ENCODE measurements at places on chromosomes 7 and 10. TPM values are rescaled to one million over a fixed set of nuclear protein-coding genes. Genes with fewer than 3 reads are reported as not detected.
A peak's percentile ranks its signal among the peaks of the same experiment; 100 is the strongest.

DNA sequence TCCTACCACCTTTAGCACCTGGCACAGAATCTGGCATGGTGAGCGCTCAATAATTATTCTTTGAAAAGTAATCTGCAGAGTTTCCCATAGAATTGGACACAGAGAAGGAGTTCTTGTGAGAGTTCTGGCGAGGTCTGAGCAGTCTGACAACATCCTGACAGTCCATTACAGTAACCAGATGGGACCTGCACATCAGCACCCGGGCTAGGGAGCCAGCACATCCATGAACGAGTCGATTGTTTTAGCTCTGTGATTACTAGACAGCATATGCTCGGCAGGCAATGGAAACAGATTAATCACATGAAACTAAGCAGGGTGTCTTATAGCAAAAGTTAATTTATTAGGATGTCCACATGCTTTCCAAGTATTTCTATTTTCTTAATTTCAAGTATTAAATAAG, 96.7 kb downstream of the SEMA3D start:
- no peak for DNase-seq

Gene TUBB8
- not detected for total RNA-seq

Gene PLAU
- 34.9 TPM for total RNA-seq

Gene INMT
- total RNA-seq, result not detected

GRCh38 chr10:79260811-79261740, 86.2 kb upstream of the PPIF start:
- DNase-seq, result no peak

Gene CALD1
- 313 TPM for total RNA-seq

DNA sequence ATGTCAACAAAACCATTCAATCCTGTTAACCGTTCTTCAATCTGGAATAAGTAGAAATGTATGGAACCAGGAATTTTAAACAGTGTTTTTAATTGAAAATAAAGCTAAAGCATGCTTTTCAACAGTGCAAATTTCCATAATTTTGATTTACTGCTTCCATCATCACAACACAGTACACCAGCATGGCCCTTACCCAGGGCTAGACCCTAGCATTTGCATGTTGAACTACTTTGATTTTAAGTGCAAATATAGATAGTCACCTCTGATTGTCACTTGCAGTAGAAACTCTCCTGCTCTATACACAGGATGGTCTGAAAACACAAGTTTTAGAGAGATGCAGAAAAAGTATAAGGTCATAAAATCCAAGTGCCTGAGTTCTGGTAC, 12.1 kb downstream of the SKIDA1 start:
- no peak for DNase-seq

GRCh38 chr7:116432527-116432916, 67.0 kb upstream of the CAV2 start:
- no peak for DNase-seq

GRCh38 chr7:105010504-105011130, 3.4 kb upstream of the KMT2E start:
- peak; percentile 51 for DNase-seq

Gene ATP6V1F
- 141 TPM for total RNA-seq

- no peak for DNase-seq
Observed at GRCh38 chr10:95329296-95329695, 38.5 kb upstream of the PDLIM1 start.

DNA sequence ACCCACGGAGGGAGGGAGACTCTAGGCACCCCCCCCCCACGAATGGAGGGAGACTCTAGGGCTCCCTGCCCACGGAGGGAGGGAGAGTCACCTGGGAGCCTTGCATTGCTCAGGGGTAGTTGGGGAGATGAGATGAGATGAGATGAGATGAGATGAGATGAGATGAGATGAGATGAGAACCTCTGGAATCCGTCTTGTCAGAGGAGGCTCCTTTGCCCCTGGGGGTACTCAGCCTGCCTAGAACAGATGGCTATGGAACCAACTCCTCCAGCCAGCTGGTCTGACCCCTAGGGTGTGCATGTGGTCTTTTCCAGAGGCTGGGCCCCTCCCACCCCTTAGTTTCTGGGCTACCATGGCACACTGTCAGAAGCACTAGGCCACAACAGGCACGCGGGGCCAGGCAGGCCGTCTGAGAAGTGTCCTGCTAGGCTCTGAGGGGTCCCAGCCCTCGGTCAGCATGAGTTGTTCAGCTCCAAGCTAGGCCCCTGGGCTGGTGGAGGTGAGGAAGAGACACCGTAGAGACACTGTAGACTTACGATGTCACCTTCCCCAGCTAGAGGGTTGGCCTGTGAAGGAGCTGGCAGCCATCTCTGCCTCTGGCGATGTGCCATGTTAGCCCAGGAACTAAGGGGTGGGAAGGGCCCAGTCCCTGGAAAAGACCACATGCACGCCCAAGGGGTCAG, 8.8 kb downstream of the TSPAN15 start:
- no peak for DNase-seq

DNA sequence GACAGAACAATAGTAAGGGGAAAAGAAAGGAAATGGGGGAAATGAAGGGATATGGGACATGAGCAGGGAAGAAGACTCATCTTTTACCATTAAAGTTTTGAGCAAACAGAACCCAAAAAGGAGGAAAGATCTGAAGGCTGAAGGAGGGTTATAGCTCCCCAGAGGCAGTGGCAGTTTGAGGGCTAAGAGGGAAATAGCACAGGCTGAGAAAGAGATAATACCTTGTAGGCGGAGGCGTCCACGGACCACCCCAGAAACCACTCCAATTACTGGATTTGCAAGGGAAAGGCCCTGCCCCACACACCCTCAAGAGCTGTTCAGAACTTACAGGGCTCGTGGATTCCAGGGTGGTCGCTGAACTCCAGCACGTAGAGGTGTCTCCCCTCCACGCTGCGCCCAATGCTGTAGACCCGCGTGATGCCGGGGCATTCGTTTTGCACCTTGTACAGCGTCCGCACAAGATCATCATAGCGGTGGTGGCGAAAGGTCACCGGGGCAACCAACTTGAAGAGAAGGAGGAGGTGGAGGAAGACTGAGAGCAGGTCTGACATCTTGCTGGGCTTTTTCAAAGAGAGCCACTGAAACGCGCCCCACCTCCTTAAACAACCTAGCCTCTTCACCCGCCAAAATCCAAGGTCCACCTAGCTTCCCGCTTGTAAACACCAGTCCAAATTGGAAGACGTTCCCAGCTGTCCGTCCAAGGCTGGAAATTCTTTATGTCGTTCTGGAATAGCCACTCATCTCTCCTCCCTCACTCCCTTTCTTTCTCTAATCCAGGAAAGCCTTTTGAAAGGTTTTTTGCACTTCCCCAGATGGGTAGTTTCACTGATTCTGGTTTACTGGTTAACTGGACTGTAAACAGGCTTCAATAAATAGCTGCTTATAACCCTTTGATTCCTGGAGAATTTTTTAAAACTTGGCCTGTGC, at the start of gene CPN1:
TSS of gene CPN1 (minus strand) at position 795 of the 927 bp plus-strand sequence. CDS start at position 551, 244 bp downstream.
- no peak for DNase-seq

- DNase-seq, result no peak
Observed at GRCh38 chr7:37231613-37232012, 217.1 kb downstream of the ELMO1 start.

GRCh38 chr10:4825868-4826791, at the start of gene AKR1E2:
AKR1E2 (plus strand) TSS chr10:4826207; CDS start chr10:4826325, 118 bp downstream.
- DNase-seq, result peak; percentile 94

- DNase-seq, result no peak
Observed at GRCh38 chr10:63337455-63338251, 128.1 kb downstream of the JMJD1C start.

DNA sequence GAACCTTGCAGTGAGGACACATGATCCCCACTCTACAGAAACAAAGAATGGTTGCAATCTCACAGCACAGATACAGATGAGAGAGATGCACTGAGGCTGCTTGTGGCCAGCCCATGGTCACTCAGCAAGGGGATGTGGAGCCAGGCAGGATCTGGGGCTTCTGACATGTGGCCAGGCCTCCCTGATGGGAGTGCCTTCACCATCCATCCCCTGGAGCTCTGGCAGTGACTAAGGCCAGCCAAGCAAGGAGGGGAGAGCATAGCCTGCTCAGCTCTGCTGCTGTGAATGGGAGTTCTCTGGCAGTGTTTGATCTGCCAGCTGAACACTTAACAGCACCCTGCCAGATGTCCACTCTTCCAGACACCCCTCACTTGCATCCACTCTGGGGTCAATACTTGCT, 19.8 kb downstream of the C10orf71 start:
- DNase-seq, result no peak

Gene SPDYE9
- total RNA-seq, result not detected

DNA sequence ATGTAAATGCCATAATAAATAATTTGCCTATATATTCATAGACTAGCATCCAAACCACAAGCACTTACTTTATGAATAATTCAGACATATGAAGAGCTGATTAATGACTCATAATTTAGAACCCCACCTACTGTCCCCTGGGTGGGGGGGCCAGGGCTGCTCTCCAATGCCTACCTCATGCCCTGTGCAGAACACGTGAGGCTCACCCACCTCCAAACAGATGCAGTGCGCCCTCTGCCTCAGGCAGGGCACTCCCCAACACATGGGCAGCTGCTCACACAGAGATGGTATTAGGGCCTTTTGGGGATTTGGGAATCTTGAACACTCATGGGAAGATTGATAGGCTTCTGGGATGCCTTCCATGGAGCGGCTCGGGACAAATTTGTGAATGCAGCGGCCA, 75.1 kb upstream of the INSIG1 start:
- DNase-seq, result no peak

Gene NXPH1
- not detected for total RNA-seq

- DNase-seq, result peak; percentile 44
Observed at GRCh38 chr7:32479574-32480200, 10.5 kb downstream of the LSM5 start.

- DNase-seq, result no peak
Observed at GRCh38 chr10:8069627-8070026, 15.1 kb downstream of the GATA3 start.

DNA sequence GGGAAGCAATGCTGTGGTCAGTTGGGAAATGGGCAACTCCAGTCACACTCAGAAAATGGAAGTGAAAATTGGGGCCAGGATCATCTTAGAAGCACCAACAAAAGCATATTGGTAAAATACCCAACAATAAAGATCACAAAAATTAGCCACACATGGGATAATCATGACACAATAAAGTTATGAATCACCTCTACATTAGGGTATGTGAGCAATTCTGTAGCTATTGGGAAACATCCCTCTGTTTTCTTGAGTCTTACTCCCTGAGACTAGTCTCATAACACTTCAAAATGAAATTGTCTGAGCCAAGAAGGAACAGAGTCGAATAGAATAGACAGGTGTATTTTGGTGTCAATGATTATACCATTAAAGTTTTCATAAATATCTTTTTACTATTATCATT, 178.3 kb downstream of the DYNC1I1 start:
- no peak for DNase-seq

Gene EPHB6
- total RNA-seq, result 2.9 TPM

DNA sequence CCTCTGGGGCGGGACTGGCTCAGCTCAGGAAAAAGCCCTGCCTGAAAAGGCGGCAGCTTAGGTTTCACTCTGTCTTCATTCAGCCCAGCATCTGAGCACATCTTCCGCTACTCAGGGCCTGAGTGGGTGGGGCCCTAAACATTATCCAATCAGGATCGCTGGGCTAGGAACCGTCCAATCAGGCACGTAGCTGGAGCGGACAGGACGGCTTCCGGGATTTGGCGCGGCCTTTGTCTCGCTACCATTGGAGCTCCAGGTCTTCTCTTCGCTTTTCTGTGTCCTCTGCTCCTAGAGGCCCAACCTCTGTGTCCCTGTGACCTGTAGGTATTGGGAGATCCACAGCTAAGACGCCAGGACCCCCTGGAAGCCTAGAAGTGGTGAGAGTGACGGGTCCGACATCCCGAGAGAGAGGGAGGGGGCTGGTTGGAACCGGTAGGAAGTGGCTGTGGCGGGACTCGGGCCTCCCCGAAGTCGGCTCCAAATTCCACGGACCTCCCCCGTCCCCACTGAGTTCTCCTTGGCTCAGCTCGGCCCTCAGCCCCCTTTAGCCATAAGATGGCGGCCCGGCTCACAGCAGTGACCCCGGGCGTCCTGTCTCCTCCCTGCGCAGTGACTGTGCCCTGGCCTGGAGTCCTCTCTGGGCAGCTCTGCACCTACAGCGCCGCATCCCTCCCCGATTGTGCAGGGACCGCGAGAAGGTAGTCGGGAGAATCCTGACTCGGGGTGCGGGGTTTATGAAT, 99.1 kb downstream of the ZNF680 start:
- DNase-seq, result no peak

DNA sequence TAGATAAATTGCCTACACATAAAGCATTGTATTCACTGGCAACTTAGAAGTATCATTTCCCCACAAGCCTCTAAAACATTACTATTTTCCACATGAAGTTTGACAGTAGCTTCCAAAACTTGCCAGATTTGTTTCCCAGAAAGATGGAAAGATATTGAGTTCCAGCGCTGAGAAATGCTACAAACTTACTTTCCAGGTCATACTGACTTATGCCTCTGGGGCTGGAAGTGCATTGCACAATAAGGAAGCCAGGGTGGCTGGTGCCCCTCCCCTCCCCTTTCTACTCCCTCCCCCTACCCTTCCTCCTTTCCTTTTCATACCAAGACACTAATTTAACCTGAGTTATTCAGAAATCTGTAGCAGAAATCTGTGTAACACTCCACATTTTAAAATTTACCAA, 212.6 kb downstream of the WDR37 start:
- DNase-seq, result no peak

- no peak for DNase-seq
Observed at GRCh38 chr10:53977267-53977666, 823.8 kb downstream of the PCDH15 start.

DNA sequence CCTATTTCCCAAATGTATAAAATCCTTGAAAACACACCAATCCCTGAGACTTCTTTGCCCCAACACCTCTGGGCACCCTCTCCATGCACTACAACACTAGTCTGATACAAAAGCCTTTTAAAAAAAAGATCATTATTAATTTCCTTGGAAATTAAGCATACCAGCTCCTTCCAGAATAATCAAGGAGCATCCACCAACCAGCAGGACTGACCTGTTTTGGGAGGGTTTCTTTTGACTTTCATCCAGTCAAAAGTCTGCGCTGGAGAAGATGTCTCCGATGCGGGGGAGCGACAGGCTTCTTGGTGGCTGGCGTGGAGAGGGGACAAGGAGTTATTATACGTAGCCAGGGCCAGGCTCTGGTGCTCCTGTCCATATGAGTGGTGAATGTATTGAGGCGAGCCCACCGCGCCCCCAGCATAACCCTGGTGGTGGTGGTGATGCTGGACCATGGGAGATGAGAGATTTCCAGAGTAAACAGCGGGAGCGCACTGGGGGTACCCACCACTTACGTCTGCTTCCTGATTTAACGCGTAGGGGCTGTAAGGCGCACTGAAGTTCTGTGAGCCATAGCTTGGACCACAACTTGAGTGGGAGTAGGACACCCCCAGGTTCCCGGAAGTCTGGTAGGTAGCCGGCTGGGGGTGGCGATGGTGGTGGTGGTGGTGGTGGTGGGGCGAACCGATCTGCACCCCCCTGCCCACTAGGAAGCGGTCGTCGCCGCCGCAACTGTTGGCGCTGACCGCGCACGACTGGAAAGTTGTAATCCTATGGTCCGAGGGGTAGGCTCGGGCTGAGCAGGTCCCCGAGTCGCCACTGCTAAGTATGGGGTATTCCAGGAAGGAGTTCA, 527 bp downstream of the HOXA1 start:
- DNase-seq, result no peak

DNA sequence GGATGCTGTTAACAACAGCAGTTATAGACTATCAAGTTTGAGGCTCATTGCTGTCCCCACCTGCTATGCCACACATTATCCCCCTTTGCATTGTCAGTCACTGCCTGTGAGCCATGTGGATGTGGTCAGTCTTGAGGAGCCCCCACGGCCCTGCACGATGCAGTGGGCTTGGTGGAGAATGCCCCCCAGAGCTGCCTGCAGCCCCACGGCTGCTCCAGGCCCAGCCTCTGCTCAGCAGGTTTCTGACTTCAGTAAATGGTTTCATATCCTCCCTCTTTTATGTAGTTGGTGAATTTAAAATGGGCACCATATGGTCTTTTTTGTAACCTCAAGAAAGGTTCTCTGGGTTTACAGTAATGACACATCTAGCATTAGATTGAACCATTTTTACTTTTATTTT, 164.1 kb downstream of the EBF3 start:
- no peak for DNase-seq

Gene MACC1
- total RNA-seq, result not detected

All from endothelial cell of umbilical vein (primary cell).